ENCODE measurements at places on chromosomes 5 and 9. TPM values are rescaled to one million over a fixed set of nuclear protein-coding genes. Genes with fewer than 3 reads are reported as not detected.

The SHLD3 gene
- 7.7 TPM for total RNA-seq

The AQP3 gene
- total RNA-seq: 3.5 TPM

DNA sequence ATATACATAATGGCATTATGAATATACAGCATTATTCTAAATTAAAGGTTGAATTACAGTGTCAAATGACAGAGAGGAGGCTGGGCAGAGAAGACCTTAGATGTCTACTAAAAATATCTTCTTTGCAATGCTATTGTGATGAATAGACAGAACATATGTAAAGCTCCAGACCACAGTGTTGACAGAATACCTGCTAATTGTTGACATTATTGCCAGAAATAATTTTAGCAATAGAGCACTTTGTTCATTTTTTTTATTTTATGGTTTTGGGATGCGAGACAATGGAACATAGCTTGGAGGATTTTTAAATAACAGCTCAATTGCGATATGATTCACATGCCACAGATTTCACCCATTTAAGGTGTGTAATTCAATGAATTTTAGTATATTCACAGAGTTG is 508.8 kb downstream of the PSAT1 start:
- DNase-seq: no peak

DNA sequence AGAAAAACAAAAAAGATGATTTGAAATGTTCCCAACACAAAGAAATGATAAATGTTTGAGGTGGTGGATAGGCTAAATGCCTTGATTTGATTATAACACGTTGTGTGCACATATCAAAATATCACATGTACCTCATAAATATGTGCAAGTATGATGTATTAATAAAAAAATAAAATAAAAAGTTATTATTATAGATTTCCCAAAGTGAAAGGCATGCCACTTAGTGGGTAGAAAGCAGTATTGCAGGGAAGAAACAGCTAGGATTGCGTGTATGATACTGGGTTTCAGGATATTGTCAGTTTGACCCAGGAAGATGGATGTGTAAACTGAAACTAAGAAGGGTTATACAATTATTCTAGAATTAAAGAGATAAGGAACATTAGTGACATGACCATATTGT is 3.6 kb upstream of the TMEM38B start:
- DNase-seq: no peak

DNA sequence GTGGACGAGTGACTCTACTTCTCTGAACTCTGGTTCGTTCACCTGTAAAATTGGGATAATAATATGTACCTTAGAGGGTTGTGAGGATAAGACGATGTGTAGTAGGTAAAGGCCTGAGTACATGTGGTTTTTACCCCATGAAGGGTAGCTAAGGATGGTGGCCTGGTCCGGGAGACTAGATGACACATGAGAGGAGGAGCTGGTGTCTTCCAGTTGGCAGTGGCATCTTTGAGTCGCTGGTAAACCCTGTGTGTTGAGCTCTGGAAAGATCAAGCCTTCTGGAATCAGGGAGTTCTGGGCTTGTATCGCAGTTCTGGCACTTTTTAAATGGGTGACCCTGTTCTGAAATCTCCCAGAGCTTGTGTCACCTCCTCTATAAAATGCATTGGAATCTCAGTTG is 166.4 kb upstream of the ZNF618 start:
- DNase-seq: no peak
